ENCODE measurements at places on chromosomes 3 and 15. TPM values are rescaled to one million over a fixed set of nuclear protein-coding genes. Genes with fewer than 3 reads are reported as not detected.

DNA sequence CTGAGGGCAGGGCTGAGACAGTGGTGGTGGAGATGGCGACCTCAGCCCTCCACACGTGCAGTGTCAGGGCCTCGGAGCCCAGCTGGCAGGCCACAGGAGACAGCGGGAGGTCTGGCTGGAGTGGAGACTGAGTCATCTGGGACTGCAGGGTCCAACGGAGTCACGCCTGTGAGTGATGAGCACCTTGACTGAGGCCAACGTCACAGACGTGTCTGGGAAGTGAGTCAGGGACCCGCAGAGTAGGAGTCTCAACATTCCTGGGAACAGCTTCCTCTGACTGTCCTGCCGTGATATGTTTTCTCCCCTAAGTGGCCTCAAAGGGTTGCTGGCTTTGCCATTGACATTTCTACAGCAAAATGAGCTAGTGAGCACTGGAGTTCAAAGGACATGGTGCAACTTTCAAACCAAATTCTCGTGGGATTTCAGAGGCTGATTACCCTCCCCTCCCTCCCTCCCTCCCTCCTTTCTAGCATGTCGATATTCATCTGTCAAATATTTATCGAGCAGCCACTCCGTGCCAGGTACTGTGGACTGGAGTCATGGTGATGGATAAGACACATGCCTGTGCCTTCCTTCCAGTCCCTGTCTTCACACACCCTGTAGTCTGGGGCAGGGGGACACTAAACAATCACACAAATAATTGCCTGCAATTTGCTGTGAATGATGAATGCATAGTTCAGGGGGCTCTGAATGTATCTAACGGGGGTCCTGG, 53.3 kb upstream of the AMOTL2 start:
- no peaks in the 10 kb centered on the region for H3K36me3 ChIP-seq
- peaks cover 2% of the 10 kb centered on the region for H3K4me1 ChIP-seq
- no peaks in the 10 kb centered on the region for H3K27me3 ChIP-seq
- H3K27ac ChIP-seq, result no peak overlapping the region
- no peak for DNase-seq
- no peak overlapping the region for H3K4me3 ChIP-seq

DNA sequence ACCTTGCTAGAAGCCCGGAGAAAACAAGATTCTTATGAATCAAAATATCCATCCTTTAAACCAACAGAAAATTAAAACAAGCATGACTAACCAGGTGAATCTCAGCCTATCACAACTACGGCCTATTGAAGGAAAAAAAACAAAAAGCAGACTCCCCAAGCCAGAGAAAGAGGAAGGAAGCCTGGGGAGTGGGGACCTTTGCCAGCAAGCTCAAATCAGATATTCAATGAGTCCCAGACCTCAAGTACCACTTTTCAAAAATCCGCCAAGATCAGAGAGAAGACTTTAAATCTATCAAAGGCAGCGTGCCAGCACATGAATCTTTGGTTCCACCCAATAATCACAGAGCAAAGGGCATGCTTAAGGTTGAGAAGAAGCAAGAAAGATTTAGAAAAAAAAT, 253.8 kb downstream of the NTRK3 start:
- H3K4me3 ChIP-seq, result no peak overlapping the region
- no peak overlapping the region for H3K27ac ChIP-seq
- H3K36me3 ChIP-seq, result no peaks in the 10 kb centered on the region
- no peaks in the 10 kb centered on the region for H3K4me1 ChIP-seq
- no peak for DNase-seq

DNA sequence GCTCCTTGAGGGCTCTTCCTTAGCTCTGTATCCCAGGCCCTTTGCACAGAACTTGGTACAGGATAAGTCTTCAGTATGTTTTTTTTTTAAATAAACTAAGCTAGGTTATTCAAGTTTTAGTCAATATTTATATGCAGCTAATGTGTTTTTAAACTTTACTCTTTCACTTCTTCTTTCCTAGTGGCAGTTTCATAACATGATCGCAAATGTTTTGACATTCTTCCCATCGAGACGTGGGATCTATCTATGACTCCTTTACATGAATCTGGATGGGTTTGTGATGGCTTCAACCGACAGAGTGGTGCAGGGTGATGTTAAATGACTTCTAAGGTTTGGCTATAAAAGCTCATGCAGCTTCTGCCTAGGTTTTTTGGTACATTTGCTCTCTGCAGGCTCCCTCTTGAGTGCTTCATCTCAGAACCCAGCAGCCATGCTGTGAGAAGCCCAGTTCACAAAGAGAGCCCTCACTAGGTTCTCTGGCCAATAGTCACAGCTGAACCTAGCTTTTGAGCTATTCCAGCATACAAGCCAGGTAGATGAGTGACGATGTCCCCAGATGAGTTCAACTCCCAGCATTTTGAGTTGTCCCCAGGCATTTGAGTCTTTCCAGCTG, 13.5 kb upstream of the MECOM start:
- peaks cover 12% of the 10 kb centered on the region for H3K36me3 ChIP-seq
- DNase-seq, result no peak
- no peak overlapping the region for H3K4me3 ChIP-seq

CTDSPL gene
- 21.3 TPM for total RNA-seq

- H3K4me1 ChIP-seq, result no peaks in the 10 kb centered on the region
- DNase-seq, result no peak
- H3K36me3 ChIP-seq, result no peaks in the 10 kb centered on the region
- no peak overlapping the region for H3K4me3 ChIP-seq
These were observed 381.5 kb upstream of the DPPA4 start for GRCh38 chr3:109718850-109719249.

ISL2 gene
- 0.33 TPM for total RNA-seq

- no peak overlapping the region for H3K4me3 ChIP-seq
- no peaks in the 10 kb centered on the region for H3K27me3 ChIP-seq
- no peaks in the 10 kb centered on the region for H3K4me1 ChIP-seq
- no peak for DNase-seq
- no peaks in the 10 kb centered on the region for H3K36me3 ChIP-seq
These were observed 45.5 kb downstream of the RFTN1 start for GRCh38 chr3:16468002-16468335.

RCCD1 gene
- 20.6 TPM for total RNA-seq

GP5 gene
- not detected for total RNA-seq

Measured in H9 (cell line).